ENCODE measurements at places on chromosomes 2 and 18. TPM values are rescaled to one million over a fixed set of nuclear protein-coding genes. Genes with fewer than 3 reads are reported as not detected.

The FBXO48 gene
- 1.6 TPM for total RNA-seq

The ASAP2 gene
- 0.15 TPM for total RNA-seq

The PJVK gene
- 1.5 TPM for total RNA-seq

DNA sequence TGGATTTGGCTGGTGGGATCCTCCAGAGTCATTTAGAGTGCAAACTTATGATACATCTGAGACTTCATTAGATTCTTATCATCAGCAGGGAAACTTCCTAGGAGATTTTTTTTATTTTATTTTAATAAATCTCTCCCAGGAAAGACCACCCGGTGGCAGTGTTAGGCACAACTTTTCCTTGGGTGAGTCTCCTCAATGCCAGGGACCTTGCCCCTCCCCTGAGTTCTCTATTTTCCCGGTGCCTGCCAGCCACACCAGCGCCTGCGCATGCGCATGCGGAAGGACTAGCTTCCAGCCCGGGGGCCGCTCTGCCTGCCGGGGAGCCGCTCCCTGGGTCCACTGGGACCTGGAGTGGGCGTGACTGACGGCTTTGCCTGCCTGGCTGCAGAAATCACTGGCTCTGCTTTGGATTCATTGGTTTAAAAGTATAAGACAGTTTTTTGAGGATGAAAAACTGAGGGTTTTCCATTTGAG lies 86.6 kb downstream of the TMEM182 start:
- no peaks in the 10 kb centered on the region for H3K4me1 ChIP-seq
- no peaks in the 10 kb centered on the region for H3K36me3 ChIP-seq
- H3K4me3 ChIP-seq: no peak overlapping the region
- no peaks in the 10 kb centered on the region for H3K27me3 ChIP-seq
- H3K27ac ChIP-seq: no peak overlapping the region

GRCh38 chr2:216084547-216084946 lies 2.8 kb downstream of the TMEM169 start:
- peak overlapping the region; percentile 29 for H3K4me3 ChIP-seq
- no peaks in the 10 kb centered on the region for H3K36me3 ChIP-seq
- H3K27me3 ChIP-seq: no peaks in the 10 kb centered on the region
- H3K27ac ChIP-seq: peak overlapping the region; percentile 13
- DNase-seq: peak; percentile 40

- no peaks in the 10 kb centered on the region for H3K4me1 ChIP-seq
- no peak for DNase-seq
- no peaks in the 10 kb centered on the region for H3K36me3 ChIP-seq
Measured at GRCh38 chr2:191225690-191226089, 19.5 kb upstream of the MYO1B start.

DNA sequence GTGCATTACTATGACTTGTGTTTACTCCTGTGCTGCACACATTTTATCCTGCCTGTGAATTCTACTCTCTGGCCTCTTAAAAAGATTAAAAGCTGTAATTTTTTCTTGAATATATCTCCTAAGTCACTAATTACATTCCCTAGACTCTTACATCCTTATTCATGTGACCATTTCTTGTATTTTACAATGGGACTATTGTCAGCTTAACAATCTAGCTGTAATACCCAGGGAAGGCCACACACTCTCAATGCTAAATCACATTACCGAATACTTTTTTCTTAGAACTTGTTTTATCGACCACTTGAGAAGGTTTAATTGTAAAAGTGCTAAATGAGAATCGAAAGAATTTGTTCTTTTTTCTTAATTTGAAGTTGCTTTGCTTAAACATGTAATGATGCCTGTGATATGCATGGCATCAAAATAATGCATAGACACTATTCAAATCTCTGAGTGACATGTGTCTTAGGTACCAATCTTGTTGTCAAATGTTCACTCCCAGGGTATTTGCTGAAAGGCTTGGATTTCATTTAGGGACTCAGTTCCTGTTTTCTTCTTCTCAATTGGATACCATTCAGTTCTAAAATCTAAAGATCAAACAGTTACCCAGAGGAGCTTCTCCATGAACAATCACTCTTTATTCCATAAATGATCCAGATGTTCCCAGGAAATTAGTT lies 498.5 kb downstream of the DPP10 start:
- no peak overlapping the region for H3K4me3 ChIP-seq
- H3K36me3 ChIP-seq: no peaks in the 10 kb centered on the region
- H3K27ac ChIP-seq: no peak overlapping the region
- H3K4me1 ChIP-seq: no peaks in the 10 kb centered on the region

DNA sequence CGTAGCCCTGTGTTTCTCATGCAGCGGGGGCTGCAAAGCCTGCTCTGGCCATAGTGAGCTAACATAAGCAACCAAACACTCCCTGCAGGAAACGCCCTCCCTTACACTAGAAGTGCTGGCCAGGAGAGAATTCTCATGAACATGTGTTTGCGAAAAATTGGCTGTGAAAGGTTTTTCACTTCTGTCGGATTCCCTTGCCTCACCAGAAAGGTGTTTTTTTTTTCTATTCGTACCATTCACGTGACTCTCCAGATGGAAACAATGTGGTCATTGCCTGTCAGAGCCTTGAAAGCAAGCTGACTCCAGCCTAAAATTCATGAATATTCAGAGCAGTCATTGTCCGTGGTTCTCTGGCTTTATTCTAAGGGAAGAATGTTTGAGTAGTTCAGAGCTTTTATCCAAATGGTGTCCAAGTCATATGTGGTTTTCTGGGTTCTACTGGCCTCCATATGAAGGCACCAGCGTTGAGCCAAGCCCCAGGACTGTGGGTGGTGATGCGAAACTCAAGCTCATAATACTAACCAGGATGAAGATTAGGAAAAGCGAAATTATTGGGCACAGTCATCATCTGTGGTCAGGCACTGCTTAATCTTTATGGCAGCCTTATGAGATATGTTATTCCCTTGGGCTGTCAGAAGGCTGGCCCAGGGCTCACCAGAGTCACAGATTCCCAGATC lies 236.4 kb downstream of the ALPK2 start:
- no peak overlapping the region for H3K4me3 ChIP-seq
- DNase-seq: no peak
- no peaks in the 10 kb centered on the region for H3K36me3 ChIP-seq
- no peaks in the 10 kb centered on the region for H3K4me1 ChIP-seq
- H3K27ac ChIP-seq: no peak overlapping the region

DNA sequence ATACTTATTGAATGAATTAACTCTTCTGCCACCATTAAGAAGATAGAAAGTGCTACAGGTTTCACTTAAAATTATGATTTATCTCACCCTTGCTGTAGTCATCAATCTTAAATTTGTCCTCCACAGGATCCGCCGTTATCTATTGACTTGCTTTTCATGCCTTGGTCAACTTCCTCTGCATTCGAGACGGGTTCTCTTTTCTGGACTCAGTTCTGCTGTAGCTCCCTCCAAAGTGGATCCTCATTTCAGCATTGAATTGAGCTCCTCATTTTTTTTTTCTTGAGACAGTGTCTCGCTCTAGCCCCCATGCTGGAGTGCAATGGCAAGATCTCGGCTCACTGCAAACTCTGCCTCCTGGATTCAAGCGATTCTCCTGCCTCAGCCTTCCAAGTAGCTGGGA lies 27.6 kb downstream of the INPP5D start:
- no peak overlapping the region for H3K4me3 ChIP-seq
- peaks cover 63% of the 10 kb centered on the region for H3K4me1 ChIP-seq
- peaks cover 21% of the 10 kb centered on the region for H3K36me3 ChIP-seq
- no peak for DNase-seq
- H3K27ac ChIP-seq: no peak overlapping the region
